Small intestine (tissue), 16 donors: ENCODE measurements at places on chromosomes 6 and 20.
A peak's percentile ranks its signal among the peaks of the same experiment; 100 is the strongest.

- no peak for DNase-seq
Measured at GRCh38 chr6:1612299-1612973, 2.7 kb downstream of the FOXC1 start.

GRCh38 chr6:146351018-146351417, 192.6 kb upstream of the RAB32 start:
- DNase-seq: no peak

- DNase-seq: no peak
Measured at GRCh38 chr20:53517146-53517545, 76.5 kb downstream of the ZNF217 start.

- no peak for DNase-seq
Measured at GRCh38 chr6:29519291-29520010, 31.7 kb upstream of the MAS1L start.

GRCh38 chr6:16769986-16770376, 8.7 kb upstream of the ATXN1 start:
- DNase-seq: no peak

- DNase-seq: no peak
Measured at GRCh38 chr20:15547119-15547518, 1026.1 kb downstream of the KIF16B start.

- no peak for DNase-seq
Measured at GRCh38 chr20:58701431-58702160, 9.0 kb downstream of the NPEPL1 start.

- peak; percentile 51 for DNase-seq
Measured at GRCh38 chr6:168372889-168373288, 53.3 kb upstream of the DACT2 start.

- no peak for DNase-seq
Measured at GRCh38 chr6:140095532-140095931, 721.1 kb upstream of the CITED2 start.

GRCh38 chr20:59602546-59603080, 1.7 kb upstream of the PHACTR3 start:
- DNase-seq: no peak

GRCh38 chr20:33985280-33985679, 8.4 kb upstream of the RALY start:
- no peak for DNase-seq

GRCh38 chr6:90294614-90294988, 2.0 kb downstream of the BACH2 start:
- no peak for DNase-seq

- DNase-seq: peak; percentile 96
Measured at GRCh38 chr6:170265655-170266054, 25.2 kb downstream of the DLL1 start.

DNA sequence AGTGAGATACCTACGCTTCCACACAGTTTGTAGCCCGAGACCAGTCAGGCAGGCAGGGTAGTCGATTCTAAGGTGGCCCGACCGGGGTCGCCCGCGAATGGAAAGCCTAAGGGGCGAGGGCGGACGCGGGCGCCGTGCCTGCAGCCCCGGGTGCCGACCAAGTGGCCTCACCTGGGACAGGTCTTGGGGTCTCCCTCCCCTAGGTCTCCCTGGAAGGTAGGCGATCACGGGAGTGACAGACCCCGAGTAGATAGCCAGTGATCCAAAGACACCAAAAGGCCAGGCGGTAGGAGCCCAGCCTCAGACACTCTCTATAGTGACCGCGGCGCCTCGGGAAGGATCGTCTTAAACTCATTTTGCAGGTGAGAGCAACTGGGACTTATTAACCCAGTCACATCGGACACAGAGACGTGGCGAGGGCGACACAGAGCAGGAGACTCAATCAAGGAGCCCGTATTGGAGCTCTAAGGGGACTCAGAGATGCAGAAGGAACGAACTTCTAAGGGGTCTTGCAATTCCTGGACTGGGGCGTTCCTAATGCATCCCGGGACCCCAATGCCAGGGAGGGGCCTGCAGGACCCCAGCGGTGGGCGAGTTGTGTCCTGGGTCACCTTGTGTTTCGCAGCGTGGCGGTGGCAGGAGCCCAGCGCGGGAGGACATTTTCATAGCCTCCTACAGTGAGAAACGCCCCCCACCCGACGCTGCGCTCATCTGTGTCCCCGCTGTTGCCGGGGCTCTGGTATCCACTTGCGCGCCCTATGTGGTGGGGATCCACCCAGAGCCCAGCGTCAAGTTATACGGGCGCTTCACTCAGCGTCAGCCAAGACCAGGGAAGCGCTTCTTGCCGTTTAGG, 2.1 kb upstream of the VSX1 start:
- peak; percentile 36 for DNase-seq
